ENCODE measurements at places on chromosomes 2 and 18.

- H3K4me3 ChIP-seq = no peak overlapping the region
- H3K36me3 ChIP-seq = no peaks in the 10 kb centered on the region
- H3K4me1 ChIP-seq = no peaks in the 10 kb centered on the region
- no peak overlapping the region for H3K27ac ChIP-seq
These were observed 31.3 kb upstream of the CDH2 start for GRCh38 chr18:28208268-28208667.

GRCh38 chr18:44047585-44047984 is 633.1 kb upstream of the SETBP1 start:
- H3K27me3 ChIP-seq = no peaks in the 10 kb centered on the region
- H3K4me1 ChIP-seq = no peaks in the 10 kb centered on the region
- H3K36me3 ChIP-seq = no peaks in the 10 kb centered on the region
- no peak for DNase-seq
- H3K27ac ChIP-seq = no peak overlapping the region
- no peak overlapping the region for H3K4me3 ChIP-seq

DNA sequence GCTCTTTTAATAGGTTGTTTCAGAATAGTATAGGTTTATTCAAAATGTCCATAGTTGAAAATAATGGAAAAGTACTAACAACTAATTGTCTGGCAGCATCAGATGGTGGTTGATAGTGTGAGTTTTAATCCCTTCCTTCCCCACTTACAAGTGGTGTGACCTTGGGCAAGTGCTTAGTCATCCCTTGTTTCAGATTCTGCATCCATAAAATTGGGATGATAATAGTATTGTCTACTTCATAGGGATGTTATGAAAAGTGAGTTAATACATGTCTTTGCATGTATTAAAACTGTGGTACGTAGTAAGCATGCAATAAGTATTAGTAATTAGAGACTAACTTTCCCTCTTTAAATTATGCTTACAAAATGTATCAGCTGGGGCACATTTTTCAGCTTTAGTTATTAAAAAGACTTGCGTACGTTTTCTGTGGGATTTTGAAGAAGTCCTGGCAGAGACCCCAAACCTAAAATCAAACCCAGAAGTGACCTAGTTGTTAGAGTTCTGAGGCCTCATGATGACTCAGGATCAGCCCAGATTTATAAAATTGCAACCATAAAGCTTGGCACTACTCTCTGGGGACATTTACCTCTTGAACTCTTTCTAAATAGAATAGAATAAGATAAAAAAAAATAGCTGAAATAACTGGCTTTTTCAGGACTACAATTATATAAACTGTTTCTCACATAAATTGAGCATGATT is 8.6 kb downstream of the ITGA4 start:
- no peak for DNase-seq
- no peaks in the 10 kb centered on the region for H3K36me3 ChIP-seq
- H3K4me1 ChIP-seq = no peaks in the 10 kb centered on the region
- no peak overlapping the region for H3K4me3 ChIP-seq

DNA sequence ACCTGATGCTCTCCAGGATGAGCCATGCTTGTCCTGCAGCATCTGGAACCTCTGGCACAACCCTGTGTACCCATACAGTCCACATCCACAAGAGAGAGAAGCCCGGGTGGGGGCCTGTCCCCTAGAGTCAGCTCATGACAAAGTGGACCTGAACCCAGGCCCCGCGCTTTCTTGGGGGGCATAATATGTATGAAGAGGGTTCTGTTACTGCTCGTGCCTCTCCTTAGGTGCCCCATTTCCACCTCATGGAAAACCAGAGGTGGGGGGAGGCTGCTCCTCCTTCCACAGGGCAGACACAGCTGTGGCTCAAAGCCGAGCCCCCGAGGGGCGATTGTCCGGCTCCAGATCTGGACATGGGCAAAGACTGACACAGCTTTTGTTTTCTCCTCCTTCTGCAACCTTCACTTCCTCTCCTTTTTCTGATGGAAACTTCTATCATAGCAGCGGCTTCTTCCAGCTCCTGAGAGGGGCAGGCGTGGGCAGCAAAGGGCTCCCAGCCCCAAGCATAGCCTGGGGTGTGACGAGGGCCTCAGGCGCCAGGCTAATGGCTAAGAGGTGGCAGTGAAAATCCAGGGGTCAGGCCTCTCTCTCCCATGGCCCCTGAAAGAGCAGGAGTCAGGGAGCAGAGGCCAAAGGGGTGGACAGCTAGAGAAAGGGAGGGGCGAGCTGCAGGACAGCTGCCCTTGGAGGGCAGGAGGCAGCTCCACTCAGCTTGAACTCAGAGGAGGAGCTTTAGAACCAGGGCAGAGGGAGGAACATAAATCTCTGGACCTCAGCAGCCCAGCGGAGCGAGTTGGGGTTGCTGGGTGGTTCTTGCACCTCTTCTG is 155.5 kb downstream of the ZFP36L2 start:
- no peaks in the 10 kb centered on the region for H3K36me3 ChIP-seq
- no peaks in the 10 kb centered on the region for H3K27me3 ChIP-seq
- H3K4me1 ChIP-seq = peaks cover 41% of the 10 kb centered on the region
- peak overlapping the region; percentile 65 for H3K27ac ChIP-seq
- no peak overlapping the region for H3K4me3 ChIP-seq

GRCh38 chr2:10915236-10915635 is 3.5 kb downstream of the KCNF1 start:
- no peak for DNase-seq
- H3K27ac ChIP-seq = no peak overlapping the region
- H3K4me1 ChIP-seq = no peaks in the 10 kb centered on the region
- no peaks in the 10 kb centered on the region for H3K36me3 ChIP-seq

DNA sequence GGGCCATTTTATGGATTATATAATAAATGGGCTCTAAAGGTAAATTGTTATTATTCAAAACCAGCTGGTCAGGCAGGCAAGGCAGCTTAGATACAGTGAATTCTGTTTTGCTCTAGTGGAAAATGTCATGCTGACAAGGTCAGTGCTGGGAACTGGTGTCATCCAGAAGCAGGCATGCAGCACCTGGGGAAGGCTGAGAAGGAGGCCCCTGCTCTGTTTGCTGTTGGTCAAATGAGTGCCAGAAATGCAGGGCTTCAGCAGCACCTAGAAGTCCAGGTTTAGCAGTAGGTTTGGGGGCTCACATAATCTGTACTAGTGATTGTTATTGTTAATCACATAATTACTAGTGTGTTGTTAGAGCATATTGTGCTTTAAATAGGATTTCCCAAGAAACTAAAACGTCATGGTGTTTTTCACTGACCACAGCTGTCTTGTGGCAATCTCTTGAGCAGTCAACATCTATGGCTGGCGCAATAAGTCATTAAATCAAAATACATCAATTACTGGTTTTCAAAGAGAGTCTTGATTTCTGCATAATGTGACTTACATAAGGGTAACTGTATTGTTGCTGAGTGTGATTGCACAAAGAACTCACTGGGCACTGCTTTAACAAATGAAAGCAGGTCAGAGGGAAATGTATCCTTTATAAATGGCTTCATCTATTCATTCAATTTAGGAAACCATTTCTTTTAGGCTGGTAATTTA is 99.1 kb downstream of the MYO3B start:
- no peak overlapping the region for H3K27ac ChIP-seq
- H3K27me3 ChIP-seq = no peaks in the 10 kb centered on the region
- H3K4me1 ChIP-seq = no peaks in the 10 kb centered on the region
- no peak overlapping the region for H3K4me3 ChIP-seq

DNA sequence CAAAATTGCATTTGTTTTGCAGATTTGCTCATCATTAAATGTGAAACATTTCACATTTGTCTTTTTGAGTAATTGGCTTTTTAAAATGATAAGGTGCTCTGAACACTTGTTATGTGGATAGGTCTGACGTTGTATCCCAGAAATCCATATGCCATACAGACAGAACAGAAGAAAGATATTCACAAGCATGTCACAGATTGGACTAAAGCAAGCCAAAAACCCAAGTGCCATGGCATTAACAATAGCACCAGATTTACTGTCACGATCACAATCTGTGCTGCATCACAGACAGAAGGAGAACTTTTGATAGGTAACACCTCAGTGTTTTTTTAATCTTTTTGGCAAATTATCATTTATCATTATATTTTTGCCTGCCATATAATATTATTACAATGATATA is 272.6 kb downstream of the ARHGAP15 start:
- H3K4me3 ChIP-seq = no peak overlapping the region
- H3K4me1 ChIP-seq = no peaks in the 10 kb centered on the region
- no peak for DNase-seq
- H3K36me3 ChIP-seq = no peaks in the 10 kb centered on the region

GRCh38 chr2:20052861-20053281 is 1.4 kb upstream of the LAPTM4A start:
- H3K27ac ChIP-seq = peak overlapping the region; percentile 100
- H3K36me3 ChIP-seq = no peaks in the 10 kb centered on the region
- H3K4me1 ChIP-seq = peaks cover 5% of the 10 kb centered on the region
- peak; percentile 53 for DNase-seq

GRCh38 chr18:32259553-32259952 is 69.7 kb downstream of the MEP1B start:
- H3K27ac ChIP-seq = no peak overlapping the region
- no peaks in the 10 kb centered on the region for H3K4me1 ChIP-seq
- no peak overlapping the region for H3K4me3 ChIP-seq

DNA sequence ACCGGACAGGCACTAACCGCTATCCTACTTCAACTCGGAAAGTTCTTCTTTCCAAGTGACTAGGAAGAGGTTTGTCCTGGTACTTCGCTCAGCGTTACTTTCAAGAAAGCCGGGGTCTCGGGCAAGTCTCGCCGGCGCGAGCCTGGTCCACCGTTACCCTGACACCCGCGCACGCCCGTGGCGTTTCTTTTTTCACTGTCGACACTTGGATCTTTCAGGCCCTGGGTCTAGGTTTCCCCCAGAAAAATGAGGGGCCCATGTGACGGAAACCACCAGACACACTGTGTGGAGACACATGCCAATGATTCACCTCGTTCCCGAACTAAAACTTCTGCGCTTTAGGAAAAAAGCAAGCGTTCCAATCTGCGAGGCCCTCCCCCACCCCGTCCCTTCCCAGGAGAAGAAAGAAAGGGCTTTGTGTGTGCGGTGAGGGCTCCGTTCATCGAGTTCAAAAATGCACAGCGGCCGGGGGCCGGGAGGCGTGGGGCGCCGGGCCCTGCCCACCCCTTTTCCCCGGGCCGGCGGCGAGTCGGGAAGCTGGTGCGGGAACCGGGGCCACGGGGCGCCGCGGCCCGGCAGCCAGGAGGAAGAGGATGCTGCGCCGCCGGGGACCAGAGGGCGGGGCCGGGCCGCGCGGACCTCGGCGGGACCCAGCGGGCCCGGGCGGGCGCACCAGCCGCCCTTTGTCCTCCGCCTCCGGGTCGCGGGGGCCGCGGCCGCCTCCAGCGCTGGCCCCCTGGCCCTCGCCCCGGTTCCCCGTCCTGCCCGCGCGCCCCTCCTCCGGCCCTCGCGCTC is 2.6 kb downstream of the ZNF521 start:
- no peak for DNase-seq
- no peaks in the 10 kb centered on the region for H3K36me3 ChIP-seq
- peak overlapping the region; percentile 93 for H3K27ac ChIP-seq

DNA sequence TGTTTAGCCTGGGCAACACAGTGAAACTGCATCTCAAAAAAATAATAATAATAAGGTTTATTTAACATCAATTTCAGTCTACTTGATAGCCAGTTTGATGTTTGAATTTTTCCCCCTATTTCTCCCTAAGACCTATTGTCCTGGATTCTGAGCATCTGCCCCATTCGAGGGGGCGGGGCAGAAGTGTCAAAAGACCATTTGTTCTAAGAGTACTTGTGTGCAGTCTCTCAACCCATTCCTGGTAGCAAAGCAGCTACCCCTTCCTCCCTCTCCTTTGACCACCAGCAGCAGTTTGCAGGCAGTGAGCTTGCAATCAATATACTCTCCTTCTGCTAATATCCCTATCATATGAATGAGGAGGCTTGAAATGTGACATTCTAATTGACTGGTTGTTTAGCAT is 71.9 kb downstream of the VWC2L start:
- H3K36me3 ChIP-seq = no peaks in the 10 kb centered on the region
- no peak overlapping the region for H3K27ac ChIP-seq
- no peaks in the 10 kb centered on the region for H3K27me3 ChIP-seq
- H3K4me3 ChIP-seq = no peak overlapping the region

DNA sequence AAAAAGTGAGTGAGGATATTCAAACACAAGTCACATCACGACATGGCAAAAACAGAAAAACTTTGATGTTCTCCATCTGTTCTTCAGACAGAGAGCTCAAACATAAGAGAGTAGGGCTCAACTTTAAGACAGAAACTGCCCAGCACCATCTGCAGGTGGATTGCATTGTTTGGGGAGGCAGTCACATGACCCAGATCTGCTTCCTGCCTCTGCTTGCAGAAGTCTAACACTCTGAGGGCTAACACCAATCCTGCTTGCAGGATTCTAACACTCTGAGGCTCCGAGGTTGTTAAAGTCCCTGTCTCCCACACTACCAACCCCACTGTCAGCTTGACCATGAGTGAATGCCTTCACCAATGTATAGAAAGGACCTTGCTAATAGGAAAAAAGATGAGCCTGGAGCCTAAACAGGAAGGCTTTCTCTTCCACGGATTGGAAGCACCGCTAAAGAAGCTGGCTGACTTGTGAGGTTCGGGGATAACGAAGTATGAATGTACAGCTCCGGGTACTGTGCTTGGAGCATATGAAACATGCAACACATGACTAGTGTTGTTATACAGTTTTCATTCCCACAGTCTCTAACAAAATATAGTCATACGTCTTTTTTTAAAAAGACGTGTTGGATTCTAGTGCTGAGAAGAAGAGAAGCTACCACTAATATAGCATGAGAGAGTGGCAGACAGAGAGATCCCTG is 176.6 kb upstream of the CREB1 start:
- no peak overlapping the region for H3K4me3 ChIP-seq
- no peak overlapping the region for H3K27ac ChIP-seq
- no peaks in the 10 kb centered on the region for H3K27me3 ChIP-seq
- DNase-seq = no peak
- no peaks in the 10 kb centered on the region for H3K36me3 ChIP-seq

- no peaks in the 10 kb centered on the region for H3K27me3 ChIP-seq
- no peak overlapping the region for H3K27ac ChIP-seq
- no peaks in the 10 kb centered on the region for H3K36me3 ChIP-seq
- no peak overlapping the region for H3K4me3 ChIP-seq
These were observed 48.4 kb downstream of the TMEFF2 start for GRCh38 chr2:192146069-192147015.

- H3K27me3 ChIP-seq = no peaks in the 10 kb centered on the region
- DNase-seq = no peak
- no peak overlapping the region for H3K4me3 ChIP-seq
- H3K4me1 ChIP-seq = no peaks in the 10 kb centered on the region
These were observed 74.6 kb downstream of the AGAP1 start for GRCh38 chr2:235568431-235568830.
